ENCODE measurements at places on chromosomes 13 and 19.
A peak's percentile ranks its signal among the peaks of the same experiment; 100 is the strongest.

GRCh38 chr13:36630181-36630803 lies 43.5 kb upstream of the SERTM1 start:
- no peak for DNase-seq

- DNase-seq: no peak
Measured at GRCh38 chr13:80070024-80070703, 270.8 kb downstream of the SPRY2 start.

- no peak for DNase-seq
Measured at GRCh38 chr13:107901230-107901629, 314.1 kb downstream of the LIG4 start.

GRCh38 chr13:23985060-23985459 lies 87.8 kb upstream of the C1QTNF9B start:
- no peak for DNase-seq

DNA sequence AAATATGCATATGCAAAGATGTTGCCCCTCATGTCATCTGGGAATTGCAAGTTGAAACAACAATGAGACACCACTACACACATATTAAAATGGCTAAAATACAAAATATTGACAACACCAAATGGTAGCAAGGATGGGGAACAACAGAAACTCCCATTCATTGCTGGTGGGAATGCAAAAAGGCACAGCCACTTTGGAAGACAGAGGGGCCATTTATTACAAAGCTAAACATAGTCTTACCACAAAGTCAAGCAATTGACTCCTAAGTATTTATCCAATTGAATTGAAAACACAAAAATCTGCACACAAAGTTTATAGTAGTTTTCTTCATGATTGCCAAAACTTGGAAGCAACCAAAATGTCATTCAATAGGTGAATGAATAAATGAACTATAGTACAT lies 6.1 kb upstream of the SERPINE3 start:
- no peak for DNase-seq

GRCh38 chr13:112671359-112671758 lies 18.5 kb upstream of the ATP11A start:
- no peak for DNase-seq

GRCh38 chr19:40610396-40611064 lies 9.4 kb downstream of the LTBP4 start:
- DNase-seq: peak; percentile 53

GRCh38 chr13:101623470-101624209 lies 171.2 kb downstream of the ITGBL1 start:
- no peak for DNase-seq

DNA sequence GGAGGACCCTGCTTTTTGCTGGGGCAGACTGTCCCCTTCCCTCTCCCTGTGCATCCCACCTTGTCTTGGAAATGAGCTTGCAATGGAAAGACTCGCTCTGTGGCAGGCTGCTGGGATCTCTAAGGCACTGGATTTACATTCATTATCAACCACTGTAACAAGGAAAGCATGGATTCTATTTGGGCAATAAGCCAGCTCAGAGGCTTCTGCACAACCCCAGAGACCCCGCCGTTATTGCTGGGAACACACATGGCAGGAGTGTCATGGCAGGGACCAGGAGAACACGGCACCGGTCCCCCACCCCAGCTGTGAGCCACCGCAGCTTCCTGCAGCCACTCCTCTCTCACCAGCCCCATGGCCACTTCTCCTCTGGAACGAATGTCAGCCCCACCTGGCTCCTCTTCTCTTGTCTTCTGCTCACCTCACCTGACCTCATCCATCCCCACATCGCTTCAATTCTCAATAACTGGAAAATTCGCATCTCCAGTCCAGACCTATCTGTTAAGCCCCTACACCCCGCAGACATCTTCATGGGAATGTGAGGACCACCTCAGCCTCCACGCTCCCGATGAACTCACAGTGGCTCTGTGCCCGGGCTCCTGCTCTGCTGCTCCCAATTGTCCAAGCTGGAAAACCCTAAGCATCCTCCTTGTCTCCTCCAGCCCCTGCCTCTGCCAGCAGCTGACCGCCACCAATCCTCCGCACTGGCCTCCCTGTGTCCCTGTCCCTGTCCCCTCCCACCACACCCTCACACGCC lies 181.5 kb downstream of the USP12 start:
- no peak for DNase-seq
